ENCODE measurements at places on chromosomes 2 and 18.

DNA sequence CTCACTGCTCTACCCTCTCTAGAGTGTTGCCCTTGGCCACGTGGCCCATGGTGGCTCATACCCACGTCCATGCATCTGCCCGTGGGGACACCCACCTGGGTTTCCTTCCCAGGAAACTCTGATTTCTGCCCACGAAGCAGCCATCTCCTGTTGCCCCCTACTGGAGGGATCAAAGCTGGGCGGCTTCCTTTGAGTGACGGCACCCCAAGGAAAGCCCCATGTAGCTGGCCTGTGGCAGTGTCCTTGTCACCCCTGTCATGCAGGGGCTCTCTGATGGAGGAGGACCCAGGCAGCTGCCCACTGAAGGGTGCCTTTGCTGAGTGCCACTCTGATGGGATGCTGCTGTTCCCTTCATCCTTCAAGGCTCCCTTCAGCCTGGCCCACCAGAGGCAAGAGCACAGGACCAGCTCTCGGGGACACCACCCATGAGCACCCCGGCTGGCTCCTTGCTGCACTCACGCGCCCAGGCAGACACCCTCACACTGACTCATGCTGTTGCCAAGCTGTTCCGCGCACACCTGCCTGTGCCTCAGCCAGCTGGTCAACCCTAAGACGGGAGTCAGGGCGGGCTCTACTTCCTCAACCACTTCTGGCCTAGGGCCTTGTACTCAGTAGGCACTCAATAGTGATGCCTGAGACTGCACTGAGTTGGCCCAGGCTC lies 101.1 kb downstream of the CTIF start:
- no peaks in the 10 kb centered on the region for H3K4me1 ChIP-seq
- DNase-seq = no peak
- H3K27me3 ChIP-seq = no peaks in the 10 kb centered on the region
- no peaks in the 10 kb centered on the region for H3K36me3 ChIP-seq
- no peak overlapping the region for H3K27ac ChIP-seq

DNA sequence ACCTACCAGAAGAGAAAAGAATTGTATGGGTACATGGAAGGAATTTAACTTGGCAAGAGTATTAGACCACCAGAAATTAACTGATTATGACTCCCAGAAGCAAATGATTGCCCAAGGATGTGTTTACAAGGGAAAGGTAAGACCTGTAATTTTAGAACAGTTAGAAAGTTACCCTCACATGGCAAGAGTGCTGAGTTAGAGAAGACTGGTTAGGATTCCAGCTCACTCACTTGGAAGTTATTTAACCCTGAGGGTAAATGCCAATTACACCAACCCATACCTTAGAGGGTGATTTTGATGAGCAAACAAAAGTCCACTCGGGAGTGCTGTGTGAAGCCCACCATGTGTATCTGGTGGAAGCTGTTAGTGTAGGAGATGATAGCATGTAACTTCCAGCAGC lies 170.2 kb downstream of the TPGS2 start:
- H3K27ac ChIP-seq = no peak overlapping the region
- H3K27me3 ChIP-seq = peaks cover 5% of the 10 kb centered on the region
- H3K36me3 ChIP-seq = no peaks in the 10 kb centered on the region
- H3K4me3 ChIP-seq = no peak overlapping the region

- H3K27me3 ChIP-seq = no peaks in the 10 kb centered on the region
- H3K27ac ChIP-seq = peak overlapping the region; percentile 88
- H3K4me3 ChIP-seq = peak overlapping the region; percentile 70
- no peaks in the 10 kb centered on the region for H3K36me3 ChIP-seq
- DNase-seq = peak; percentile 86
Observed at GRCh38 chr2:191617575-191617974, 60.4 kb upstream of the NABP1 start.

- H3K4me1 ChIP-seq = peaks cover 8% of the 10 kb centered on the region
- DNase-seq = no peak
Observed at GRCh38 chr2:204051476-204051875, 114.9 kb downstream of the ICOS start.

GRCh38 chr2:66526180-66526579 lies 91.3 kb downstream of the MEIS1 start:
- H3K4me3 ChIP-seq = no peak overlapping the region
- H3K36me3 ChIP-seq = no peaks in the 10 kb centered on the region
- no peaks in the 10 kb centered on the region for H3K4me1 ChIP-seq
- DNase-seq = no peak

- H3K36me3 ChIP-seq = no peaks in the 10 kb centered on the region
- no peaks in the 10 kb centered on the region for H3K27me3 ChIP-seq
- DNase-seq = no peak
- no peak overlapping the region for H3K27ac ChIP-seq
- no peak overlapping the region for H3K4me3 ChIP-seq
- H3K4me1 ChIP-seq = no peaks in the 10 kb centered on the region
Observed at GRCh38 chr18:41036346-41036745, 918.7 kb upstream of the PIK3C3 start.

DNA sequence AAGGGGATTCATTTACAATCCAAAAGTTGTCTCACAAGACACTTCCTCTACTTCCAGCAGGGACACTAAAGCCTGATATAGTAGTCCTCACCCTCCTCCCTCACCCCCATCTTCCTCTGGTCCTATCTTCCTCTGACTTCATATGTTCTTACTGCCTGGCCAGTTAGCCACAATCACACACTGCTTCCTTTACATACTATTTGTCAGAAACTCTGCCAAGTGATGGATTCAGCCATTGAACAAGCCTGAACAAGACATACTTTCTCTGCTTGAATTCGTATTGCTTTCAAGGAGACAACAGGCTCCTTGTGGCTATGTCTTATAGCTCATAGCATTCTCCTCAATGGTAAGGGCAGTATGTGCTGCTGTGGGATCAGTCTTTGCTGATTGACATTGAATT lies 672.2 kb downstream of the BCL11A start:
- DNase-seq = no peak
- H3K36me3 ChIP-seq = no peaks in the 10 kb centered on the region
- no peak overlapping the region for H3K4me3 ChIP-seq
- H3K4me1 ChIP-seq = no peaks in the 10 kb centered on the region

- no peak overlapping the region for H3K4me3 ChIP-seq
- no peaks in the 10 kb centered on the region for H3K36me3 ChIP-seq
- H3K27me3 ChIP-seq = no peaks in the 10 kb centered on the region
Observed at GRCh38 chr2:200177971-200178911, 128.3 kb upstream of the SPATS2L start.

DNA sequence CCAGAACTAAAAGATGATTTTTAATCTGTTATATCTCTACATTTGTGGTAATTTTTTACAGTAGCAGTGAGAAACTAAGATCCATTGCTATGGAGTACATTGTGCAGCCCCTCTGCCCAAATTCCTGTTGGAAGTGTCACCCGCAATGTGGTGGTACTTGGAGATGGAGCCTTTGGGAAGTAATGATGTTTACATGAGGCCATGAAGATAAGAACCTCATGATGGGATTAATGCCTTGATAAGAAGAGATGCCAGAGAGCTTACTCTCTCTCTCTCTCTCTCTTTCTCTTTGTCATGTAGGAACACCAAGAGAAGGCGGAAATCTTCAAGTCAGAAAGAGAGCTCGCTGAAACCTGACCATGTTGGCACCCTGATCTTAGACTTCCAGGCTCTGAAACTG lies 535.4 kb downstream of the PID1 start:
- no peaks in the 10 kb centered on the region for H3K36me3 ChIP-seq
- H3K4me1 ChIP-seq = no peaks in the 10 kb centered on the region

GRCh38 chr18:79395761-79396404 lies at the start of gene NFATC1:
Gene NFATC1 (plus strand): TSS chr18:79395930. CDS start chr18:79396225, 295 bp downstream.
- H3K27ac ChIP-seq = peak within 1 kb of the TSS; percentile 5
- H3K4me1 ChIP-seq = peaks cover 53% of the 10 kb centered on the region
- peak; percentile 72 for DNase-seq
- H3K4me3 ChIP-seq = no peak within 1 kb of the TSS
- H3K27me3 ChIP-seq = no peaks in the 10 kb centered on the region
- H3K36me3 ChIP-seq = no peaks in the 10 kb centered on the region

DNA sequence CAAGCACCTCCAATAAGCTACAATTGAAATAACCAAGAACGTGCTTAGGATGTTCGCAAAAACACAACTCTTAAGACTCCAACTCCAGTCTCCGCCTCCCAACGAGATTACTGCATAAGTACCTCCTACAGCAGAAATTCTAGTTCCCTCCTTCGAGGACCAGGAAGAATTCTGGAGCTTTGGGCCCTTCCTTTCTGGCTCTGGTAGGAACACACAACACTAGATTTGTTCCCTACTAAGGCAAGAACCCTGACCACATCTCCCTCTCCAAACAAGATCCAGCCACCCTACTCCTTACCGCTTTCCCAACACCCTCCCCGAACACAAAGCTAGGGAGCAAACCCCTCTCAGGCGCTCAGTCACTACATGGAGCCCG lies 721 bp downstream of the ADAM17 start:
- peaks cover 59% of the 10 kb centered on the region for H3K4me1 ChIP-seq
- peak; percentile 7 for DNase-seq
- peak overlapping the region; percentile 91 for H3K27ac ChIP-seq
- H3K4me3 ChIP-seq = peak overlapping the region; percentile 96
- peaks cover 4% of the 10 kb centered on the region for H3K36me3 ChIP-seq
- H3K27me3 ChIP-seq = no peaks in the 10 kb centered on the region

- H3K27me3 ChIP-seq = no peaks in the 10 kb centered on the region
- no peak overlapping the region for H3K27ac ChIP-seq
- H3K4me1 ChIP-seq = no peaks in the 10 kb centered on the region
- no peaks in the 10 kb centered on the region for H3K36me3 ChIP-seq
Observed at GRCh38 chr2:163768881-163769695, 33.3 kb upstream of the FIGN start.

GRCh38 chr2:25001325-25001637 lies 29.5 kb upstream of the DNAJC27 start:
- H3K27ac ChIP-seq = no peak overlapping the region
- H3K27me3 ChIP-seq = peaks cover 2% of the 10 kb centered on the region
- no peaks in the 10 kb centered on the region for H3K36me3 ChIP-seq
- H3K4me3 ChIP-seq = no peak overlapping the region

DNA sequence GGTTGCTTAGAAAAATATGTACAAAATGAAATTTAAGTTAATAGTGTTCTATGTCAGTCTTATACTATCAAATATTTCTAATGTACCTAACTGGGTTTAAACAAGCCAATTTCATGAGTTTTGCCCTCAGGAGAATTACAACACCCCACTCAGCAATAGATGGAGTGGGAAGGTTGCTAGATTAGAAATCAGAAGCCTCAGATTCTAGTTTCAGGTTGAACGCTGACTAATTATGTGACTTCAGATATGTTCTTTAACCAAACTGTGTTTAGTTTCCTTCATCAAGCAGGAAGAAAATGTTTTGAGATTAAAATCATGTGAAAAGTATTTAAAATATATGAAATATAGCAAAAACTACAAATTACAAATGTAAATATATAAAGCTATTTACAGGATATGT lies 133.8 kb upstream of the KCNH7 start:
- H3K36me3 ChIP-seq = no peaks in the 10 kb centered on the region
- H3K4me3 ChIP-seq = no peak overlapping the region
- no peaks in the 10 kb centered on the region for H3K4me1 ChIP-seq
- no peak for DNase-seq
- no peak overlapping the region for H3K27ac ChIP-seq
- H3K27me3 ChIP-seq = no peaks in the 10 kb centered on the region

DNA sequence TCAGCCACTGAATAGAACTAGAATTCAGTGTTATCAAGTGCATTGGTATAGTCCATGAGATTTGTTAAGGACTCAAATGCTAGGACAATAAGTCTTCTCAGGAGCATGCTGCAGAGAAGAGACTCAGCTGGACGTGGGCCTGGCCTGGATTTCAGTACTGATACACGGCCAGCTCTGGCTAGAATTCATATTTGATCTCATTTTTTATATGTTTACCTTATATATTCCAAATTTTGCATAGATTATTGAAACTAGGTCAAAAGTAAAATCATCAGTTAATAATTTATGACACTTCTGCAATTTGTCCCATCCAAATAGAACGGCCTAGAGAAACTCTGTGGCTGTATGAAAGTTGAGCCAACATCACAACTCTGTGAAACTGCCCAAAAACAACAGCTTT lies 262.0 kb downstream of the DLGAP1 start:
- no peak for DNase-seq
- no peaks in the 10 kb centered on the region for H3K36me3 ChIP-seq
- H3K27me3 ChIP-seq = no peaks in the 10 kb centered on the region
- no peak overlapping the region for H3K4me3 ChIP-seq

GRCh38 chr2:236343400-236344161 lies 79.4 kb upstream of the ASB18 start:
- peak; percentile 70 for DNase-seq
- no peak overlapping the region for H3K27ac ChIP-seq

DNA sequence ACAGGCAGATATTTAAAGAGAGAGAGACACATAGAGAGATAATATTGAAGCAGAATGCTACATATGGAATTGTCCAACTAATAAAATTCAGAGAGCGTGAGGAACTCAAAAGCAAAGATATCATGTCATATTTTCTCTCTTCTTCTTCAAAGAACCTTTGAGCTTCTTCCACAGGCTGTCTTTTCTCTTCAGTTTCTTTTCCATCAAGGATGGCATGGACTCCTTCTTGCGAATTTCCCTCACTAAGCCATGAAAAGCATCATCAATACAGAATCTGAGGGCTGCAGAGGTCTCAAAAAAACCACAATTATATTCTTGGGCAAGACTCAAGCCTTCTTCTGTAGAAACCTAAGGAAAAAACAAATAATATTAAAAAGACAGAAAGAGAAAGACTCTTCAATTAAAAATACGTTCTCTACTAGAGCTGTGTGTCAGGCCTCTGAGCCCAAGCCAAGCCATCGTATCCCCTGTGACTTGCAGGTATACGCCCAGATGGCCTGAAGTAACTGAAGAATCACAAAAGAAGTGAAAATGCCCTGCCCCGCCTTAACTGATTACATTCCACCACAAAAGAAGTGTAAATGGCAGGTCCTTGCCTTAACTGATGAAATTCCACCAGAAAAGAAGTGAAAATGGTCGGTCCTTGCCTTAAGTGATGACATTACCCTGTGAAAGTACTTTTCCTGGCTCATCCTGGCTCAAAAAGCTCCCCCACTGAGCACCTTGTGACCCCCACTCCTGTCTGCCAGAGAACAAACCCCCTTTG lies 371.9 kb downstream of the RIT2 start:
- no peaks in the 10 kb centered on the region for H3K27me3 ChIP-seq
- no peaks in the 10 kb centered on the region for H3K4me1 ChIP-seq
- H3K36me3 ChIP-seq = no peaks in the 10 kb centered on the region
- no peak overlapping the region for H3K27ac ChIP-seq
- H3K4me3 ChIP-seq = no peak overlapping the region

- no peaks in the 10 kb centered on the region for H3K4me1 ChIP-seq
- no peak for DNase-seq
- no peak overlapping the region for H3K4me3 ChIP-seq
- H3K27ac ChIP-seq = no peak overlapping the region
- H3K27me3 ChIP-seq = peaks cover 4% of the 10 kb centered on the region
- no peaks in the 10 kb centered on the region for H3K36me3 ChIP-seq
Observed at GRCh38 chr18:24231773-24232735, 93.2 kb downstream of the CABYR start.

Measured in CD4-positive, CD25-positive, alpha-beta regulatory T cell (primary cell).